ENCODE measurements at places on chromosomes 3 and 15.

DNA sequence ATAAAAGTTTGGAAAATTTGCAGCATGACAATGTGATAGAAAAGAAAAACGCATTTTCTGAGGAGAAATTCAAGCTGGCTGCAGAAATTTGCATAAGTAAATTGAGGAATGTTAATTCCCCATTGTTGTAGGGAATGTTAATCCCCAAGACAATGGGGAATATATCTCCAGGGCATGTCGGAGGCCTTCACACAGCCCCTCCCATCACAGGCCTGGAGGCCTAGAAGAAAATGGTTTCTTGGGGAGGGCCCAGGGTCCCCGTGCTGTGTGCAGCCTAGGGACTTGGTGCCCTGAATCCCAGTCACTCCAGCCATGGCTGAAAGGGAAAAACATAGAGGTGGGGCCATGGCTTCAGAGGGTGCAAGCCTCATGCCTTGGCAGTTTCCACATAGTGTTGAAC is 101.1 kb downstream of the BOC start:
- DNase-seq, result no peak

DNA sequence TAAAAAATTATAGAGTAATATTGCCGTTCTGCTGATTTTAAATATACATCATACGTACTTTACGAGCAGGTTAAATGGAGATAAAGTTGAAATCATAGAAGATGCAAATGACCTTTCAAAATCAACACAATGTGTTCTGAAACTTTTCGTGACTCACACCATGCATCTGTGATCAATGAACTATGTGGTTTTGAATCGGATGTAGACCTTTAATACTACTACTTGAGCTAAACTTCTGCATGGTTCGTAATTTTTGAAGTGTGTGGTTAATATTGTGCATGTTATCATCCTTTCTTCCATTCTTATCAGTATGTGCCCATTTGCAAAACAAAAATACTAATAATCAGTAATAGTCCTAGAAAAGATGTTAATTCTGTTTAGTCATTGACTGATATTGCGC is 58.9 kb downstream of the GASK1A start:
- DNase-seq, result no peak

DNA sequence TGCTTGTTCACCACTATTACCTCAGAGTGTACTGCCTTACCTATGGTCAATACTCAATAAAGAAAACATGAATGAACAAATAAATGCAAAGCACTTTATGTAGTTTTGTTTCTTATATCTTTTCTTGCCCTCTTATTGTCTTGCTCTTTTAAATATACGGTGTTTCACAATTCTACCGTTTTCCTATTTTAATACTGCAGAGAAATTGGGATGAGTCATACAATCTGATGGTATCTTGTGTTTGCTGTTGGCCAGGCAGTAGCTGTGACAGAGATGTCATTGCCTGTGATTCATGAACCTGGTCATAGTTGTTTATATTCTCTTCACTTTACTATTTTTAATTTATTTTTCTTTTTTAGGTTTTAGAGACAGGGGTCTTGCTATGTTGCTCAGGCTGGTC is 48.3 kb downstream of the SERP1 start:
- DNase-seq, result no peak

- DNase-seq, result no peak
Observed at GRCh38 chr15:78618064-78618463, 2.7 kb downstream of the CHRNA3 start.

DNA sequence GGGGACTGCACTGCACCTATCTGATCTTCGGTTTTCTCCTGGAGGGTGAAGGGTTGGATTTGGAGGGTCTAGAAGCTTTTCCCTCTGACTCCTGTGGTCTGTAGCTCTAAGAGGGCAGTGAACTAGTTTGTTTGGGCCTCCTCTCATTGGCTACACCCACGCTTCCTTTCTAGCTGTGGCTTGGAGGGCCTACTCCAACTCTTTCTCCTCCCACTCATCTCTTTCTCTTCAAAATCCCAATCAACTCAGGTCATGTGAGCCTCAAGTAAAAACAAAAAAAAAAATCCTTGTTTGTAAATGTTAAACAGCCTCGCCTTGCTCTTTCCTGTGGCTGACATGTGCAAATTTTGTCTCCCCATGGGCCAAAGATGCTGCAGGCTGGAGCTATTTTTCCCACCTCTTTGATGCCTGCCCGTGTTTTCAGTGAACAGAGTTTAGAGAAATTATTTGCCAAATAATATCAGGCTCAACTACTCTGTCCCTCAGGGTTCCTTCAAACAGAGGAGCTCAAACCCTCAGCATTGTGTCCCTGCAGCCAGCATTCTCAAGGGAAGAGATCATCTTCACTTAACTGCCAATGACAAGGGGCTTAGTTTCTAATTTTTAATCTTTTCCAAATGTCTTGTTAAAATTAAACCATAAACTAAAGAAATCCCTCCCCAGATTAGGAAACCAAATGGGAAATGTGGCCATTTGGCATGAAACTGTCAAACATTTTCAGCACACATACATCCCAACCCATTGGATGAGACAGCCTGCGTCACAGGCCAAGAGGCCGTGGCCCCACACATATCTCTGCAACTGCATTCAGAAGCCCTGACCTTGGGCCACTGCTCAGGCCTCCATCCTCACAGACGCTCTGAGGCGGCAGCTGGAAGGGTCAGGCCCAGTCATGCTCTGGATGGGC is 114.8 kb upstream of the THBS1 start:
- DNase-seq, result no peak

DNA sequence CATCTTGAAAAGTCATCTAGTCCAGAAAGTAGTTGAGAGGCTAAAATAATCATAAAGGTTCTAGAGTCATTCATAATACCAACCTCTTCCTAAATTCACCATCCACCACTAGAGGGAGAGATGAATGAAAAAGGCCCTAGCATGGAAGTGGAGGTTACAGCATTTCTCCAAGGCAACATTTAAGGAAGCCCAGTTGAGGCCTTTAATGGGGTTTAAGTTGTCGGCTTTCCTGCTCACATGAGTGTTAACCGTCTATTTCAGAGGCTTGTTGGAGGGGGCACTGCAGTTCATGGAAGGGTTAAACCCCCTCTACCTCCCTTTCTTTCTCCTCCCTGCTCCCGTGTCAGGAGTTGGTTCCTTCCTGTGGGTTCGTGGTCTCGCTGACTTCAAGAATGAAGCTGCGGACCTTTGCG is 3.8 kb upstream of the SLCO3A1 start:
- peak; percentile 30 for DNase-seq

- no peak for DNase-seq
Observed at GRCh38 chr3:195548501-195548900, 5.4 kb upstream of the PPP1R2 start.
